ENCODE measurements at places on chromosomes 13 and 19. TPM values are rescaled to one million over a fixed set of nuclear protein-coding genes. Genes with fewer than 3 reads are reported as not detected.

Gene ZNF773
- total RNA-seq = 7.0 TPM

GRCh38 chr13:113774177-113775107 is 15.4 kb downstream of the TMEM255B start:
- H3K27ac ChIP-seq = no peak overlapping the region
- peaks cover 14% of the 10 kb centered on the region for H3K27me3 ChIP-seq
- H3K4me1 ChIP-seq = peaks cover 19% of the 10 kb centered on the region

Gene ADM5
- total RNA-seq = 1.1 TPM

DNA sequence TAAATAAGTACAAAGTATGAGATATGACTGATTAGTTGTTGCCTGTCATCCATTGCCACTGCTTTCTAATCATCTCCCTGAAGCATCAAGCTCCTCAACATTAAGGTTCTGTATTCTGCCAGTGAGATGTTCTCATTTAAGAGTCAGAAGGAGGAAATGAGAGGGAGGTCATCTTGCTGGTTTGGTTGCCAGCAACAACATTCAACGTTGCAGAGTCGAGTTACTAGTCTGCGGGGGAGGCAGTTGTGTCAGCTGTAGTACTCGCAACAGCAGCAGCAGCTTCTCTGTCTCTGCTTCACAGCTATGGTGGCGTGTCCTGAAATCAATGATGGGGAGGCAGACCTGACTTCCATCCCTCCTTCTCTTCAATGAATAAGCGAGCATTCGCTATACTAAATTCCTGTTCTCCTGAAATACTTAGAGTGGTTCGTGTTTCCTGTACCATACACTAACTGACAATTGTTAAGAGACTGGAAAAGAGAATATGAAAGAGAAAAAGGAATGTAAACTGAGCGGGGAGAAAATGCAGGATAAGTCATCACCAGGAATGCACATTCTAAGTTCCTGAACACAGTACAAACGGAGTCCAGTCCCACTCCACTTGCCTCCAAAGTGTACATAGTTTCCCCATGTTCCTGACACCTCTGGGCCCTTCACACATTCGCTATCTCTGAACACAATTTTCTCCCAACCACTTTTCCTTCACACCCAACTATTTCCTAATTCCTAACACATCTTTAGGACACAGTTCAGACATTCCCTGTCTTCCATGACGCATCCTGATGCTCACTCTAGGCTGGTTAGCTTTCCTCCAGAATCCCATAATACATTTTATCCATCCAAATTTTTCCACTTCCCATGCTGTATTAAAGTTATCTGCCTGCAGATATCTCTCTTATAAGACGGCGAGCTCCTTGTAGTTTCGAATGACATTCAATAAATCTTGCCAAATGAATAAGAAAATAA is 263.0 kb downstream of the KLF12 start:
- DNase-seq = peak; percentile 84
- peak overlapping the region; percentile 87 for H3K4me3 ChIP-seq
- H3K36me3 ChIP-seq = no peaks in the 10 kb centered on the region

DNA sequence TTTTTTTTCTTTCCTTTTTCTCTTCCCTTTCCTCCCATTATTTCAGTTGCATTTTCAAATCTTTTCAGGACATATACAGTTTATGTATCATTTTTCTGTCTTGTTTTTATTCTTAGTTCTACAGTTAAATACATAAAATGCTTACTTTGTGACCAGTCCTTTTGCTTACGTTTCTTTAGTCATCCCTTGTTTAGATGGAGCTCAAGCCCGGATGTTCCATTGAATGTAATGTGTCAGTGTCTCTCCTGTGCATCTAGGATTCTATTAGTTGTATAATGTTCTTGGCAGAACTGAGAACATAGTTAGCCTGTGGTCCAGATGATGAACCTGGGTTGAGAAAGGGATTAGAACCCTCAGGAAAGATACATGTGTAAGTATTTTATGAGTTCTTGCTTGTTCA is 17.8 kb downstream of the WASF3 start:
- peaks cover 32% of the 10 kb centered on the region for H3K36me3 ChIP-seq
- H3K4me1 ChIP-seq = peaks cover 38% of the 10 kb centered on the region
- H3K27me3 ChIP-seq = no peaks in the 10 kb centered on the region
- H3K4me3 ChIP-seq = peak overlapping the region; percentile 50
- peak; percentile 13 for DNase-seq

DNA sequence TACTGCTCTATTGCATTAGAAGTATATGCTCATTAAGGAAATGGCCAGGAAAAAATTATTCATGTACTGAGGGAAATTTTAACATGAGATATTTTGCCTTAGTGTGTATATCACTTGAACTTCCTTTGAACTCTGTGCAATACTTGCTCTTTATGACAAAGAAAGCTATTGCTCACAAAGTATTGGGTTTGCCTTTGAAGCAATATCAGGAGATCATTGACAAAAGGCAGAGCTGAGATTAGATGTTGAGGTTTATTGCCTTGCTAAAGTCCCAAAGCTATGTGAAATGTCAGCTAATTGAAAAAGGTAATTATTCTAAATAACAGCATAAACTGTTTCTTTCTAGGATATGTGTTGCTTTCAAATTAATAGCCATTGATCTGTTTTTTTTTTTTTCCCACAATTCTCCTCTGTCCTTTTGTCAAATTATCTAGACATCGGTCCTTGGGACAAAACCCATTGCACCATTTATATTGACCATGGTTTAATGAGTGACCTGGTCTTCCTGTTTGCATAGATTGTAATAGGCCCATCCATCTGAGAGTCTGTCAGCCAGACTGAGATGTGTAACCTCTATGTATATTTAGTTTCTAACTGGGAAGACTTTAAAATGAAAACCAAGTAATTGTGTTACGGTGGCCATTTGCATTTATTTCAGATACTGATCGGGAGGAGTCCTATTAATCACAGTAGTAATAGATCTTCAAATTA is 752.7 kb upstream of the GPC6 start:
- H3K36me3 ChIP-seq = no peaks in the 10 kb centered on the region
- no peaks in the 10 kb centered on the region for H3K4me1 ChIP-seq
- no peaks in the 10 kb centered on the region for H3K27me3 ChIP-seq
- H3K27ac ChIP-seq = no peak overlapping the region
- no peak overlapping the region for H3K4me3 ChIP-seq
- no peak for DNase-seq

Gene MEF2B
- 2.8 TPM for total RNA-seq

Gene ADGRE3
- total RNA-seq = not detected

Gene FGF14
- total RNA-seq = 0.03 TPM

Gene KCNN1
- not detected for total RNA-seq

GRCh38 chr13:82688400-82688994 is 1193.8 kb downstream of the SLITRK1 start:
- H3K36me3 ChIP-seq = peaks cover 5% of the 10 kb centered on the region
- peak overlapping the region; percentile 86 for H3K27ac ChIP-seq
- peaks cover 29% of the 10 kb centered on the region for H3K4me1 ChIP-seq

Gene PCDH9
- 5.8 TPM for total RNA-seq

- no peaks in the 10 kb centered on the region for H3K36me3 ChIP-seq
- no peaks in the 10 kb centered on the region for H3K4me1 ChIP-seq
- peaks cover 5% of the 10 kb centered on the region for H3K27me3 ChIP-seq
- no peak for DNase-seq
These were observed 161.8 kb downstream of the DNAJC15 start for GRCh38 chr13:43185226-43185625.

GRCh38 chr19:31693131-31693932 is 344.1 kb upstream of the TSHZ3 start:
- H3K27me3 ChIP-seq = no peaks in the 10 kb centered on the region
- H3K4me3 ChIP-seq = no peak overlapping the region
- no peaks in the 10 kb centered on the region for H3K36me3 ChIP-seq

- H3K27ac ChIP-seq = no peak overlapping the region
- no peak overlapping the region for H3K4me3 ChIP-seq
- H3K36me3 ChIP-seq = no peaks in the 10 kb centered on the region
- H3K27me3 ChIP-seq = peaks cover 2% of the 10 kb centered on the region
These were observed 171.7 kb upstream of the KLF12 start for GRCh38 chr13:74305876-74306275.

All from HFFc6 (cell line).